ENCODE measurements at places on chromosomes 1 and 21. TPM values are rescaled to one million over a fixed set of nuclear protein-coding genes. Genes with fewer than 3 reads are reported as not detected.

LDLRAD1 gene
- not detected for total RNA-seq

PTGFRN gene
- total RNA-seq = 99.4 TPM

HUNK gene
- 6.9 TPM for total RNA-seq

ALPL gene
- total RNA-seq = 11.1 TPM

SPRR1A gene
- total RNA-seq = not detected

SLC44A3 gene
- 7.7 TPM for total RNA-seq

DNA sequence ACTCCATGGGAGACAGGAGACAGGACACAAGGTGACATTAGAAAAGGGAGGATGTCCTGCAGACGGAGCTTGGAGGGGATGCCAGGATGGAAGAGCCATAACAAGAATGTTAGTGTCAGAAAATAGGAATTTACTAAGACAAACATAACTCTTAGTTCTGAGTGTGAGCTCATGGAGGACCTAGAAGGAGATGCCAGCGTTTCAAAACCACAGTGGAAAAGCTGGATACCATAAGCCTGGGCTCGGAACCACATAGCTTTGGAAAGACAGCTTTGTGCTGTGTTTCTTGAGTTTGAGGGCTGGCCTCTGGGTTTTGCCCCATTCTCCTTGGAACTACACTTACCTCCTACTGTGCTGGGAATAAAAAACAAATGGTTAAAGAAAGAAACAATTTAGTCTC lies 128.4 kb downstream of the S1PR1 start:
- DNase-seq = no peak

DNA sequence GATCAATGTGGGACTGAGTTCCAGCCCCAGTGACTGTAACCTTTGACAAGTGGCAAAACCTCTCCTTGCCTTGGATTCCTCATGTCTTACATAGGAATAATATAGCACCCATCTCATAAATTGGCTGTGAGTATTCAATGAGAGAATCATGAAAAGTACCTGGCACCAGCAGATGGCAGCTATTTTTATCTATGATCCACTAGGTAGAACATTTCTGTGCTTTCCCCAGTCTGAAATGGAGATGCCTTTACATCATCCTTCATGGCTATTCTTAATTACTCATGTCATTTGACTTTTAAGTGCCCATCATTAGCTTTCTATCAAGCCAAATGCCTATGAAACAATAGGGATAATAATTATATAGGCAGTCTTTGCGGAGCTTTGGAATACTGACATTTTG lies 130.1 kb downstream of the TGFB2 start:
- DNase-seq = no peak

- DNase-seq = no peak
Measured at GRCh38 chr1:99677416-99677815, 31.5 kb downstream of the PALMD start.

DNA sequence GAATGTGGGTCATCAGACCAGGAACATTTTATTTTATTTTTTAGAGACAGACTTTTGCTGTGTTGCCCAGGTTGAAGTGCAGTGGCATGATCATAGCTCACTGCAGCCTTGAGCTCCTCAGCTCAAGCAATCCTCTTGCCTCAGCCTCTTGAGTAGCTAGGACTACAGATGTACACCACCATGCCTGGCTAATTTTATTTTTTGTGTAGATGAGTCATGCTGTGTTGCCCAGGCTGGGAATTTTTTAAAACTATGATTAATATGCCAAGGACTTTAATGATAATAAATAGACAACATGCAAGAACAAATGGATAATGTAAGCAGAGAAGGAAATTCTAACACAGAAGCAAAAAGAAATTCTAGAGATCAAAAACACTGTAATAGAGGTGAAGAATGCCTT lies 142.4 kb downstream of the AK5 start:
- no peak for DNase-seq

DNA sequence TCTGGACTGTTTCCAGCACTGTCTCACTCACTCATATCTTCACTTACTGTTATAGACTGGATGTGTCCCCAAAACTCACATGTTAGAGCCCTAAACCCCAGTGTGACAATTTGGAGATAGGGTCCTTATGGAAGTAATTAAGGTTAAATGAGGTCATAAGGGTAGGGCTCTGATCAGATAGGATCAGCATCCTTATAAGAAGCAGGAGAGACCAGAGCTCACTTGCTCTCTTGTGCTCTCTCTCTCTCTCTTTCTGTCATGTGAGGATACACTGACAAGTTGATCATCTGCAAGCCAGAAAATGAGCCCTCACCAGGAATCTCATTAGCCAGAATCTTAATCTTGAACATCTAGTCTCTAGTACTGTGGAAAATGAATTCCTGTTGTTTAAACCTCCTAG lies 23.4 kb downstream of the TNR start:
- no peak for DNase-seq

- no peak for DNase-seq
Measured at GRCh38 chr1:227242811-227243682, 75.2 kb downstream of the CDC42BPA start.

- DNase-seq = no peak
Measured at GRCh38 chr1:67740543-67740942, 55.5 kb downstream of the GADD45A start.

- DNase-seq = no peak
Measured at GRCh38 chr1:155016231-155016831, 13.7 kb downstream of the ZBTB7B start.

DNA sequence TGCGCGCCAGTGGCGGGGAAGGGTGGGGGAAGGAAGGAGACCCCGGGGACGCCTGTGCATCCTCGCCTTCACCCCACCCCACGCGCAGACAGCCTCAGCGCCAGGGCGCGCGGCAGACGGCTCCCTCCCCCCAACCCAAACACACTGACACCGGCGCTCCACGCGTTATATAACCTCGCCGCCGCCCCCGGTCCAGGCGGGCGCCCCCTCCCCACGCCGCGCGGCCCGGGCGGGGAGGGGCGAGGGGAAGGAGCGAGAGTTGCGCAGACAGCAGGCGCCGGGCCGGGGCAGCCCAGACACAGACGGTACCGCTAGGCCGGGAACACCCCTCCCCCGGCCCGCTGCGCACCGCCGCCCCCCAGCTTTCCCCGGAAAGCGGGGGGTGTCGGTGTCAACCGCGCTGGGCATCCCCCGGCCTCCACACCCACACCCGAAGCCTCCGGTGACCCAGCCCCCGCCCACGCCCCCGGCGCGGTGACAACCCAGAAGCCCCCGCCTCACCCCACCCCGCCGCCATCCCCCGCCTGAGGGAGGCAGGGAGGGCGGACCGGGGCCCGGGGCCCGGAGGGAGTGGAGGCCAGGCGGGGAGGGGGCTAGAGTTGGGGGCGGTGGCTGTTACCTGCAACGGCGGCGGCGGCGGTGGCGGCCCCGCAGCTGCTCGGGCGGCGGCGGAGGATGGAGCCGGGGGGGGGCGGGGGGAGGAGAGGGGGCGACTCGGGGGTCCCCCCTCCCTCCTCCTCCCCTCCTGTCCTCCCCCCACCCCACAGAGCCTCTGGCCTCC lies 432 bp downstream of the AKT3 start:
- peak; percentile 83 for DNase-seq

DNA sequence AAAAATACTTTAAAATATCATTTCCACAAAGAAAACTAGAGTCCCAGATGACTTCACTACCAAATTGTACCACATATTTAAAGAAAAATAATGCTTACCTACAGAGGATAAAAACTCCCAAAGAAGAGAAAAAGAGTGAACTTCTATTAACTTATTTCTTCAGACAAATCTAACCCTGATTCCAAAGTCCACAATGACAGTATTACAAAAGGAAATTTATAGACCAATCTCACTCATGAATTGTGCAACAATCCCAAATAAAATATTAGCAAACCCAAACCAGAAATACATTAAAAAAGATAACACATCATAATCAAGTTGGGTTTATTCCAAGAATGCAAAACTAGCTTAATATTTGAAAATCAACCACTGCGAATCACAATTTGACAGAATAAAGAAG lies 161.4 kb upstream of the GALNT2 start:
- DNase-seq = no peak

GRCh38 chr21:34852448-34852847 lies 183.7 kb downstream of the CLIC6 start:
- DNase-seq = no peak

DNA sequence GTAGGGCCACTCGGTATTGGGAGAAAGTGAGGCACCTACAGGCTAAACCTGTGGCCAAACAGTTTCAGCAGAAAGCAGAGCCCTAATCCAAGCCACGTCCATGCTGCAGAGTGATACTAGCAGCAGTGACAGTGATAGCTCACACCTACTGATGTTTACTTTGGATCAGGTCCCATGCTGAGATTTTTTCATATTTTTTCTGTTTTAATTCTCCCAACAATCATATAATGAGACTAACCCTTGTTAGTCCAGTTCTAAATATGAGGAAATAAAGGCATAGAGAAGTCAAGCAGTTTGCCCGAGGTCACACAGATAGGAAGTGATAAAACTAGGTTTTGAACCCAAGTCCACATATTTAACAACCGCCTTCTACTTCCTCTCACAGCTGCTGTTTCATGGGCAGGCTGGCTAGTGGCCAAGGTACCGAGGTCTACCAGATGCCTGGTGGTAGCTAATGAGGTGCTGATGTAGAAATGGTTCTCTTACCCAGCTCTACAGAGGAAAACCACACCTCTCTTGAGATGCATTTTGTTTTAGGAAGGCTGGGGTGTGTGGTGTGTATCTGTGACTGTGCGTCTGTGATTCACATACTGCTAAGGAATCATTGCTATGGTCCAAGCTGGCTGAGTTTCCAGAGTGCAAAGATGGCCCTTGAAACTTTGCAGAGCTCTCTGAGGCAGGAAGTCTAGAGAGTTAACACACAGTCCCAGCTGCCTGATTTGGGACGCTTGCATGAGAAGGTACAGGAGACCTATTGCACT lies 80.3 kb upstream of the ARTN start:
- DNase-seq = no peak

GRCh38 chr1:63835128-63835527 lies 61.3 kb downstream of the ROR1 start:
- DNase-seq = no peak

- DNase-seq = no peak
Measured at GRCh38 chr1:85607126-85607920, 26.8 kb downstream of the CCN1 start.

Measured in posterior vena cava (tissue), 2 donors.